Gastrocnemius medialis (tissue), 4 donors: ENCODE measurements at places on chromosomes 16 and 17.

DNA sequence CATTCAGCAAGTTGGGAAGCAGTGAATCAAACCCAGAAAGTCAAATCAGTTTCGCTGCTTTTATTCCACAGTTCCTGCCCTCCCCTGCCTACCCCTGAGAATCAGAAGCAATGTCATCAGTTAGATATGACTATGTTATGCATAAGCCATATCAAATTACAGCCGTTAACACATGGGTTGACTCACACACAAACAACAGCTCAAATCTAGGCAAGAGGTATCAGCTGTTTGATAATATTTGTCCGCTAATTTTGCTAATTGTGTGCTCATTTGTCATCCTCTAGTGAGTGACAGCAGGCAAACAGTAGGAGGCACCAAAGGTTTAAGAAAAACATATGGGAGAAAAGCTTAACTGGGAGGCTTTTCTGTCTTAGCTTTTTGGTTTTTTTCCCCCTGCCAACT, 327.4 kb upstream of the CCL2 start:
- no peak for DNase-seq

DNA sequence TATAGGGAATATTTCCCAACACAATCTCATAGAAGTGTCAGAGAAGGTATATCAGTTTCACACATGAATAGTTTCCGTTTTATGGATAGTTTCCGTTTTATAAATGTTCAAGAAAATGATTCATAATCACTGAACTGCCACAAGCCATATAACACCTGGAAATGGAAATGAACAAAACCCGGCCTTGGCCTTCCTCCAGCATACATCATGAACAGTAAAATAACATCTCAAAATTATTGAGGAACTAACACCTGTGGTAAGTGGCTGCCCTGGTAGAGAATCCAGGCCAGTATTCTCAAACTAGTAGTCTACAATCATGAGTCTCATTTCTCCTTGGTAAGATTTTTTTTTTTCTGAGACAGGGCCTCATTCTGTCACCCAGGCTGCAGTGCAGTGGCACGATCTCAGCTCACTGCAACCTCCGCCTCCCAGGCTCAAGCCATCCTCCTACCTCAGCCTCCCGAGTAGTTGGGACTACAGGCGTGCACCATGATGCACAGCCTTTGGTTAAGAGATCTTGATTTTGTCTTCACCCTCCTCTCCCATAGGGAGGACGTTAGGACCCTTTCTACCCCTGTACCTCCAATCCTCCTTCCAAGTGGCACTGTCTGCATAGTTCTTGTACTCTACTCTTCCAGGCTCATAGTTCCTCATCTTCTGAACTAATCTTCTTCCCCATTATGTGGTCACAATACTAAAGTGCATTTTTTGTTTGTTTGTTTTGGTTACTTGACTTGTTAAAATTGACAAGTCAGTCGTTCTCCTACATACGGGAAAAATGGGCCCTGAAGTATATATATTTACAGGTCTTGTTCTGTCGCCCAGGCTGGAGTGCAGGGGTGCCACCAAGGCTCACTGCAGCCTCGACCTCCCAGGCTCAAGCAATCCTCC, 15.0 kb upstream of the RGS9 start:
- DNase-seq = no peak

- no peak for DNase-seq
These were observed 27.7 kb downstream of the C17orf100 start for GRCh38 chr17:6679241-6679640.

DNA sequence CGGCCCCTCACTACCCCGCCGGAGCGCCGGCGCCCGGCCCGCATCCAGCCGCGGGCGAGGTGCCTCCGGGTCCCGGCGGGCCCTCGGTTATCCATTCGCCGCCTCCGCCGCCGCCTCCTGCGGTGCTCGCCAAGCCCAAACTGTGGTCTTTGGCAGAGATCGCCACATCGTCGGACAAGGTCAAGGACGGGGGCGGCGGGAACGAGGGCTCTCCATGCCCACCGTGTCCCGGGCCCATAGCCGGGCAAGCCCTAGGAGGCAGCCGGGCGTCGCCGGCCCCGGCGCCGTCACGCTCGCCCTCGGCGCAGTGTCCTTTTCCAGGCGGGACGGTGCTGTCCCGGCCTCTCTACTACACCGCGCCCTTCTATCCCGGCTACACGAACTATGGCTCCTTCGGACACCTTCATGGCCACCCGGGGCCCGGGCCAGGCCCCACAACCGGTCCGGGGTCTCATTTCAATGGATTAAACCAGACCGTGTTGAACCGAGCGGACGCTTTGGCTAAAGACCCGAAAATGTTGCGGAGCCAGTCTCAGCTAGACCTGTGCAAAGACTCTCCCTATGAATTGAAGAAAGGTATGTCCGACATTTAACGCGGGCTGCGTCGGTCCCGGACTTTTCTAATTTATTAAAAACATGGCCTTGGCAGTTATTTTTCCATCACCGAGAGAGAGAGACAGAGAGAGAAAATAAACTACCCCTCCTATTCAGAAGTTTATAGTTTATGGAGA, 2.8 kb downstream of the IRX5 start:
- no peak for DNase-seq

GRCh38 chr16:67632415-67633172, 12.3 kb upstream of the CARMIL2 start:
- no peak for DNase-seq

GRCh38 chr16:55703003-55704001, 47.5 kb downstream of the SLC6A2 start:
- no peak for DNase-seq

GRCh38 chr16:35639233-35640205, 2180.1 kb downstream of the TP53TG3F start:
- no peak for DNase-seq

DNA sequence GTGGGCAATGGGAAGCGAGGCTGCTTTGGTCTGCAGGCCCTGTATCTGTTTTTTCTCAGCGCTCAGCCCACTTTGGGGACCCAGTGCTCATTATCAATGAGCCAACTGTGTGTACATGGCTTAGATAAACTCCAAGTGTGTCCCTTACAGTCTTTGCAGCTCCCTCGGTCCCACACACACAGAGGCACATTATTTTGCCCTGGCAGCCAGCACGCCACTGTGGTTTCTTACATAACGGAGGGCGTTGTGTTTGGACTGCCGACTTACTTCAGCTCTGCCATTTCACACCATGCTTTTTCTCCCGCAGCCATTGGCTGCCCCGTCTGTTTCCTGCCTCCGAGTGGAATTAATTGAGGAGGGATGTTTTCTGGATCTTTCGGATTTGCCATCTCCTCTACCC, 56.5 kb upstream of the CLEC18A start:
- no peak for DNase-seq

GRCh38 chr17:2635675-2636074, 42.2 kb downstream of the PAFAH1B1 start:
- peak; percentile 53 for DNase-seq

DNA sequence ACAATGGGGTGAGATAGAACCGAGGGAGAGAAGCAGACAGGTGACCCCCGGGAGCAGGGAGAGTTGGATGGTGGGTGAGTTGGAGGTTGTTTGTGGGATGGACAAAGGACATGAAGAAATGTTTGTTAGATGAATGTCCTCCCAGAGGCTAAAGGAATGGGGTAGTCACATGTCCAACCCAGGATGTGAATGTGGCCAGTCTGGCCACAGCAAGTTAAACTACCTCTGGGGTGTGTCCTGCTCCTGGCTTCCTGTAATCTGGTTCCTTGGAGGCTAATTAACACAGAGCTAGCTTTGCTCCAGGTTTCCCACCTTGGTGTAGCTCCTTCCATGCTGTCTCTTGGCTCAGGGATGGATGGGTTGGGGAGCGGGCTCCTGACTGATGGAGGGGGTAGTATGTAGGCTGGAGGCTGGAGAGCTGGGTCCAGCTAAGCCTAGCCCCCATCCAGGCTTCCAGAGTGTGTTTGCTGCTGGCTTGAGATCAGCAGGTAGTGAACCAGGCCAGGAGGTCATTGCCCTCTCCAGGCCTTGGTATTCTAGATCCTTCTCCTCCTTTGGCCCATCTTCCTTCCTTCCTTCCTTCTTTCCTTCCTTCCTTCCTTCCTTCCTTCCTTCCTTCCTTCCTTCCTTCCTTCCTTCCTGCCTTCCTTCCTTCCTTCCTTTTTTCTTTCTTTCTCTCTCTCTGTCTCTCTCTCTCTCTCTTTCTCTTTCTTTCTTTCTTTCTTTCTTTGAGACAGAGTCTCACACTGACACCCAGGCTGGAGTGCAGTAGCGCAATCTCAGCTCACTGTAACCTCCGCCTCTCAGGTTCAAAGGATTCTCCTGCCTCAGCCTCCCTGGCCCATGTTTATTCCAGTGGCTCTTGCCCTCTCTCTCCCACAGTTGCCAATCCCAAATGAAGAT, 28.0 kb upstream of the UBE2G1 start:
- DNase-seq = no peak

- no peak for DNase-seq
These were observed 277.7 kb downstream of the HS3ST3A1 start for GRCh38 chr17:13323990-13324389.

DNA sequence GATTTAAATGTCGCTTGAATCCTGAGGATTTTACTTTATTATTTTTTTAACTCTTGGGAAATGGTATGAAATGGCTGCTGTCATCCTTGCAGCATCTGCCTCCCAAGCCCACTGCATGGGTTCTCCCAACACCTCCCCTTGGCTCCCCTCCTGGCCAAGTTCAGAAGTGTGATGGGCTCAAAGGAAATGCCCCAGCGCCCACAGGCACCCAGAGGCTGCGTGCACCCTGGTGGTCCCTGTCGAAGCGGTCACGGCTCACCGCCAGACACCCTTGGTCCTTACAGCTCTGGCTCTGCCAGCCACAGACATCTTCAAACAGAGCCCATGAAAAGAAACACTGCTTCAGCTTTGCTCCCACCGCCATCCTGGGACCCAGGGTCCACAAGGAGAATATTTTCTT, 334.7 kb downstream of the SOX9 start:
- DNase-seq = no peak

- no peak for DNase-seq
These were observed 72.7 kb upstream of the MYOCD start for GRCh38 chr17:12592941-12593340.

DNA sequence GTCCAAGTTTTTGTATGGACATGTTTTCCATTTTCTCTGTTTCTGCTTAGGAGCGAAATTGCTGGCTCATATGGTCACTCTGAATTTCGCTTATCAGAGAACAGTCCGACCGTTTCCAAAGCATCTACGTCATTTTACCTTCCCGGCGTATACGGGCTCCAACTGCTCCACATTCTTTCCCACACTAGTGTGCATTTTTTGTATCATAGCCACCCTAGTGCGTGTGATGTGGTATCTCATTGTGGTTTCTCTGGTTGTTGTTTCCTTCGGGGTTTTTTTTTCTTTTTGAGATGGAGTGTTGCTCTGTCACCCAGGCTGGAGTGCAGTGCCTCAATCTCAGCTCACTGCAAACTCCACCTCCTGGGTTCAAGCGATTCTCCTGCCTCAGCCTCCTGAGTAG, 31.0 kb upstream of the BHLHA9 start:
- DNase-seq = no peak

GRCh38 chr17:39822051-39822451, 42.1 kb downstream of the IKZF3 start:
- DNase-seq = no peak

- no peak for DNase-seq
These were observed 121.4 kb upstream of the CDH5 start for GRCh38 chr16:66245072-66245471.

DNA sequence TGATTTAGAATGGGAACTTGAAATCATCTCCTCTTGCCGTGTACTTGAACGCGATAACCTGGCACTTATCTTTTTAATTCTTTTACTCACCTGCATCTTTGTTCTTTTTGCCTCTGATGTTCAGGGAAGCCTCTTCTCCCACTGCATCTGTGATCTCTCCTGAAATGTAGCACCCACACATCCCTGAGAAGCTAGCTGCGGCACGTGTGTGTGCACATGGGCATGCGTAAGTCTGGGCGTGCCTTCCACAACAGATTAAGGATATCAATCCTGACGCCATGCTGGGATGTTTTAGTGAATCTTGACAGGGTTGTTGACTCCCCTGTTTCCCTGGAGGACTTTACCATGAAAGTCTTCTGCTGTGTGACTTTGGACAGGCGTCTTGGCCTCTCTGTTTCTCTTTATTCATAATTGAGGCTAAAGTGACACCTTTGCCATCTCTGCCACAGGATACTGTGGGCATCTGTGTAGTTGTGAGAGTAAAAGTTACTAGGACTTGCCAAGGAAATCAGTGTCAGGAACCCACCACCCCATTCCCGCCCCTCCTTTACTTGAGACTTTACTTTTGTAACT, 20.5 kb downstream of the IL4R start:
- no peak for DNase-seq

DNA sequence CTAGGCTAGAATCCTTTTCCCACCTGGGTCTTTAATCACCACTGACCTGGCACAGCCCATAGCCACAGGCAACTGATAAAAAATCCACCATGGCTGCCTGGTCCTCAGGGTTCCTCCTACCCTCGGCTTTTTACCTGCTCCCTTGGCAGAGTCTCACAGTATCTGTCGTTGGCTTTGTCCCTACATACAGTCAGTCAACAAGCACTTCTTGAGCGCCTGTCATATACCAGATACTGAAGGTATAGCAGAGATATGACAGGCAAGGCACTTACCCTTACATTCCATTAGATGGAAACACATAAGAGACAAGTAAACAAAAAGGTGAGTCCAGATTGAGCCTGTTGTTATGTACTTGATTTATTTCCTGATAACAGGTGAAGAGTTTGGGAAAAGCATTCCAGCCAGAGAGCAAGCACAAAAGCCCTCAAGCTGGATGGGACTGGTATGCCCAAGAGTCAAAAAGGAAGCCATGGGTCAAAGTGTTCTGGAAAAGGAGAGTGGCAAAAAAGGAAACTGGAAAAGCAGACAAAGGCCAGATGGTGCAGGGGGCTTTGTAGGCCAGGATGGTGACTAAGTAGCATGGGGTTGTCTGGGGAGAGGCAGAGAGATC, 247.0 kb downstream of the CHD9NB start:
- DNase-seq = no peak
